ENCODE measurements at places on chromosomes 3 and 15.

GRCh38 chr3:125313060-125313635 is 62.0 kb downstream of the ZNF148 start:
- peak; percentile 35 for DNase-seq

DNA sequence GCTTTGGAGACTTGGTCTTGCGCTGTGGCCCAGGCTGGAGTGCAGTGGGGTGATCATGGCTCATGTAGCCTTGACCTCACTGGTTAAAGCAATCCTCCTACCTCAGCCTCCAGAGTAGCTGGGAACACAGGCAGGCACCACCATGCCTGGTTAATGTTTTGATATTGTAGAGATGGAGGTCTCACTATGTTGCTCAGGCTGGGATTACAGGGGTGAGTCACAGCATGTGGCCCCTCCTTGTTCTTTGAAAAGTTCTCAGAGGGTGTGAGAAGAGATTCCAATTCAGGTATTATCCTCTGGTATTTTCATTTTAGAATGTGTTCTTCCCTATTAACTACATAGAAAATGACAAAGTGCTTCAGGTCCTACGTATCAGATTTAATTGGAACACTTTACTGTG is 51.9 kb upstream of the RPL32 start:
- no peak for DNase-seq

GRCh38 chr3:10291641-10292040 is 1.1 kb downstream of the GHRL start:
- DNase-seq, result peak; percentile 68

GRCh38 chr3:119376758-119377157 is 82.6 kb downstream of the ARHGAP31 start:
- no peak for DNase-seq

DNA sequence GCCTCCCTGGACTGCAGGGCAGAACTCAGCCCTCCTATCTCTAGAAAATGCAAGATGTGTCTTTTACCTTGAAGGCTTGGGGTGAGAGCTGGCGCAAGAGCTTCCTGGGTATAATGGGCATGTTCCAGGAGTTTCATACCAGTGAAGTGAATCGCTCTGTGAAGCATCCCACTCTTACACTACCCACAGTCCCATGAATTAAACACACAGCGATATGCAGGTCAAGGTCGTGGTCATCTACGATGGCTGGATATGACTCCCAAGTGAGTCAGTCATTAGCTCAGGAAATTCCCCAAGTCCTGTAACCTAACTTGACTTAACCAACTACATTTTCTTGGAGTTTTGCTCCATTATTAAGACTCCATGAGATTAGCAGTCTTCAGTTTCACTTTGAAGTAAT is 439.7 kb downstream of the NTRK3 start:
- DNase-seq, result no peak

- no peak for DNase-seq
These were observed 310.3 kb downstream of the OXSM start for GRCh38 chr3:26100176-26100575.

- DNase-seq, result no peak
These were observed 2.5 kb downstream of the IL16 start for GRCh38 chr15:81199031-81199779.

DNA sequence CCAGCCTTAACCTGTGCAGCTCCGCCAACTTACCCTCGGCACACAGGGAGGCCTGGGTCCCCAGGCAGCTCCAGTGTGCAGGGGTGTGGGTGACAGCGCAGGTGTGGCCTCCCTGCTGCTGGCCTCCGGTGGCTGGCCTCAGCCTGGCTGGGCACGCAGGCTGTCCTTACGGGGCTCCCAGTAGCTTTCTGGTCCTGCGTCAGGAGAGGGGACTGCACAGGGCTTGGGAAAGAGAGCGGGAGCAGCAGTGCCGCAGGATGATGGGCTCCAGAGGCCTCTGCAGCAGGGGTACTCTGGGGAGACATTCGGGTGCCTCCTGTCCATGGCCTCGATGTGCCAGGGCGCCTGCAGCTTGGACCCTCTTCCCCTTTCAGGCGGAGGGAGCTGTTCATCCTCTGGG is 9.4 kb downstream of the APBA2 start:
- DNase-seq, result no peak

DNA sequence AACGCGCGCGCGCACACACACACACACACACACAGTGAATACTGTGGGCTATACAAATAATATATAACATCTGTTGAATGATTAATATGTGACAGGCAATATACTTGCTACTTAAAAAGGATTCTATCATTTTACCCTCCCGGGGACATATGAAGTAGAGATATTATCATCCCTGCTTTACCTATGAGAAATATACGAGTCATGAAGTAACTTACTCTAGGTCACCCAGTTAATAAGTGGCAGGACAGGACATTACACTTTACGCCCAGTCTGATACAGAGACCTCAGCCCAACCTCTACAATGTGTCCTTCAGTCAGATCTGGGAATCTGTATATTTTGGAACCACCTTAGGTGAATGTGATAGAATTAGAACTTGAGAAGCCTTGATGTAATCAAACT is 55.4 kb downstream of the CCDC54 start:
- peak; percentile 3 for DNase-seq

DNA sequence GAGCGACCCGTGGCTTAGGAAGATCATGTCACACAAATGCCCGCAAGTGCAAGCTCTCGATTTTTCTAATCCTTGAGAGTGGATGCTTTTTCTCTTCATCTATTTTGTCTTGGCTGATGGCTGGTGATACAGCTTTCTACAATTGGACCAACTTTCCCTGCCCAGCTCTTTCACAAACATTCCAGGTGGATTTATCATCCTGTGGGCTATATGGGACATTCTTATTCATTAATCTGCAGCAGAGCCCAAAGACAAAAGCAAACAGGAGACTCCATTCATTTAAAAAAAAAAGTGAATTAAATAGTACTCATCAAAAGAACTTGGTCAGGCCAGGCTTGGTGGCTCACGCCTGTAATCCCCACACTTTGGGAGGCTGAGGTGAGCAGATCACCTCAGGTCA is 14.2 kb upstream of the TSEN2 start:
- DNase-seq, result no peak

DNA sequence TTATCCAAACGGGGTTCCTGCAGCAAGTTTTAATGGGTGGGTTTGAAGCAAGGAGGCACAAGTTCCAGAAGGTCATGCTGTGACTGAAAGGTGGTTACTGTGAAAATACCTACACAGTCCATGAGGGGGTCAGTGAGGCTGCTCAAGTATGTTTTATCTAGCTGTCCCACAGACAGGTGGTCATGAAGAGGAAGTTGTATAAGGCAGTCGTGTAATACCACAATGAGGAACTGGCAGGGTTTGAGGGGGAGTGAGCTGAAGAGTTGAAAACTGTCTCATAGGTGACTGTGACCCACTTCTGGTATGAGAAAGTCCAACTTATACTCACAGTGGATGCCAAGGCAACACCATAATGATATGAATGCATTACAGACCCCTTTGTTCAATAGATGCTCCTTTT is 856.8 kb downstream of the OTOL1 start:
- peak; percentile 55 for DNase-seq

DNA sequence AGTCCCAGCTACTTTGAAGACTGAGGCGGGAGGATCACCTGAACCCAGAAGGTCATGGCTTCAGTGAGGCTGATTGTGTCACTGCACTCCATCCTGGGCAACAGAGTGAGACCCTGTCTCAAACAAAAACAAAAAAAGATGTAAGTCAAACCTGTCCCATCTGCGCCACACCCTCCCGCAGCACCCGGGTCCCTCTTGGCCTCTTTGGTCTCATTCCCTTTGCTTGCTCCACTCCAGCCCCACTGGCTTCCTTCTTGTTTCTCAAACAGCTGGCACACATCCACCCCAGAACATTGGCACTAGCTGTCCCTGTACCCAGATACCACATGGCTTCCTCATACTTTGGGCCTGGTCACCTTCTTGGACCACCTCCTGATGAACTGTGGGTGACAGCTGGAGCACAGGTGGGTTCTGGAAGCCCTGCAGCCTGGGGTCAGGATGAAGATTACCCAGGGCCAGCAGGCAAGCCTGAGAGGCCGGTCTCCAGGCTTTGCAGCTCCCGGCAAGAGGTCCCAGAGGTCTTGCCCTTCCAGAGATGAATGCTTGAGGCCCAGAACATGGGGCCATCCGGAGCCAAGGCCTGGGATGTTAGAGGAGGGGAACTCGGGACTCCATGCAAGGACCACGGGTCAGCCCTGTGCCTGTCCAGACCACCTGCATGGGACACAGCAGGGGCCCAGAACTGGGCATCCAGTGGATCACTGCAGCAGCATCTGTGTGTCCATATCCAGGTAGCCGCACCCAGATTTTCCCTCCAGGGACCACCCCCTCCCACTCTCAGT is 10.9 kb upstream of the GATA2 start:
- no peak for DNase-seq

DNA sequence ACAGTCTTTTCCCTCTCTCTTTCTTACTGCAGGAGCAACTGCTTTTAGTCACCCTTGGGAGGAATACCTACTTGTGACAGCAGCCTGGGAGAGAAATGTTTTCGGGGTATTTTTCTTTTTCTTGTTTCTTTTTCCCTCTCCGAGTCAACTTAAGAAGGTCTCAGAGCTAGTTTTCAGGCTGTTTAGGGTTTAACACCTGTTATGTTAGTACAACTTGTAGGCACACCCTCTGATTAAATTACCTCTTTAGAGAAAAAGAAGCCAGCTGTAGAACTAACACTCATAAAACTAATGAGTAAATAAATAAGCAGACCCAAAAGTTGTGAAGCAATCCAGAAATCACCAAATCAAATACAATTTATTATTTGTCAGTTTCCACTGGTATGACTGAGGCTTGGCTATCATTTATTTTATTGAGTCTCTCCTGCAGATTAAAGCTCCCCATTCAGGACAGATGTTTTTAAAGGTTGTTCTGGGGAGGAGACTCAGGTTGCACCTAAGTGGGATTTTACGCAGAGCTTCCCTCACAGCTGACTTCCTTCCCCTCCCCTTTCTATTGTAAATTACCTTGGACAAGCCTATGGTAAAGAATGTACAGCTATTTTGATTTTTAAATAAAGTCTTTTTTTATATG is 112.5 kb downstream of the FOXB1 start:
- DNase-seq, result no peak

GRCh38 chr3:21893242-21893641 is 142.2 kb upstream of the ZNF385D start:
- no peak for DNase-seq

- no peak for DNase-seq
These were observed 781.8 kb downstream of the ROBO1 start for GRCh38 chr3:78985981-78986380.

- no peak for DNase-seq
These were observed 363 bp downstream of the MAGI1 start for GRCh38 chr3:66038384-66038725.

DNA sequence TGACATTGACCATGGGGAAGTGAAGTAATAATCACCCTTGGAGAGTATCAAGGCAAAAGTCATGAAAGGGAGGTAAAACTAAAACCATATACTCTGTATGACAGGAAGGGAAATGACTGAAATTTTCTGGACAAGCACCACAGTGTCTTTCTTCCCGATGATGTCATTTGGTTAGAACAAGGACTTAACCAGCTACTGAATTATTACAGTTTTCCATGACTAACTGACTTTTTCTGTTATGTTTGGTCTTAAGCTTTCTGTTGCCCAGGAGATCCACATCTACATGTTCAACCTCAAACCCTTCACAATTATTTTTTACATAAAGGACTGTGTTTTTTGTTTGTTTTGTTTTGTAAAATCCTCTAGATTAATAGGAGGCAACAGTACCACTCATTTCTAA is 191.9 kb upstream of the IL12A start:
- DNase-seq, result no peak

- DNase-seq, result peak; percentile 4
These were observed 194.1 kb upstream of the KBTBD8 start for GRCh38 chr3:66803721-66804695.

DNA sequence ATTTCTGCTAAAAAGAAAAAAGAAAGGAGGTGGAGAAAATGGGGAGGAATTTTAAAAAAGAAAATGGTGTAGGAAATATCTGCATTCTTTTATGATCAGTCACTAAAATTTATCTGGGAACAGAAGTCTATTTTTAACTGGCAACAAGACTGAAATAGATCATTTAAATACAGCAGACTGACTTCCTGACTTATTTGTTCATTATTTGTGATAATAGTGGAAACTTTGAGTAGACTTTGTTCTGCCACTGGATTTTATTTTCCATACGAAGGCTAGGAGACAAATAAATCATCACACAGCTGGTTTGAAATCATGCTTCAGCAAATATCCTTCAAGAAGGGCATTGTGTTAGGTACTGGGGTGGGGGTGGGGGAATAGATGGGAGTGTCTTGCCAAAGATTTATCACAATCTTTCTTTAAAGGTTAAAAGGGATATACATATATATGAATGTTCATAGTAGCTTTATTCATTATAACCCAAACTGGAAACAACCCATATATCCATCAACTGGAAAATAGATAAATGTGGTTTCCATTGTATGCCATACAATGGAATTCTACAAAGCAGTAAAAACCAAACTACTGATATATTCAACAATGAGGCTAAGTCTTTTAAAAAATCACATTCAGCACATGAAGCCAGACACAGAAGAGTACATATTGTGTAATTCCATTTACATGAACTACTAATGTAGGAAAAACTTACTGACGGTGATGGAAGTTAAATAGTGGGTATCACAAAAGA is 4.7 kb upstream of the CLASP2 start:
- no peak for DNase-seq

GRCh38 chr15:40282147-40282868 is 556 bp downstream of the ANKRD63 start:
- DNase-seq, result peak; percentile 73

- no peak for DNase-seq
These were observed 100.3 kb downstream of the FSIP1 start for GRCh38 chr15:39682366-39682765.

DNA sequence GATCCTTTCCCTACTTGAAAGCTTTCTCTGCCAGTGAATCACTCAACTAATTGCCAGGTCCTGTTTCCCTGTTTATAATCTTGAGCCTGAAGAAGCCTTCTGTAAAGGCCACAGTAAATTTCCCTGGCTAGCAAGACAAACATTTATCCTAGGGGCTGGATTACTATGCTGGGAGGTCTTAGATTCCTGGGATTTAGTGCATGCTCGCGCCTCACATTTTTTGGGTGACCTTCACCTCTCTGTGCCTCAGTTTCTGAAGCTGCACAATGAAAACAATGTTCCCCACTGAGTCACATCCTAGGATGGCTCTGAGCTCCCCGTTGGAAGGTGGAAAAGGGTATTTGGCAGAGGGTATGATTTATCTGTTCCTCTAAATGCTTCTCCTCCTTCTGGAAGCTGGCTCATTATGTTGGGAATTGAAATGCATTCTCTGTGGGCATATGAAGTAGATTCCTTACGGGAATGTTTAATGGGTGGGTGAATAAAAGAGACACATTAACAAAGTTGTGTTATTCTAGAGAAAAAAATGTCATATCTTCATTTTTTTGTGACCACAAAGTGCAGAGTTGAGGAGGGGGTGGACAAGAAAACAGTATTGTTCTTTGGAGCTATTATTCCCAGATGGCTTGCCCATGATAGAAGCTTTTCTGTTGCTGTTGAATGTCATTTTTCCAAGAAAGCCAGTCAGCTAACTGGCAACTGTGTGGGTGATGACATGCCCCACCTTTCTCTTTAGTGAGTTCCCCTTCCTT is 32.4 kb downstream of the LSM3 start:
- no peak for DNase-seq

- DNase-seq, result peak; percentile 66
These were observed 79.8 kb upstream of the NR2E3 start for GRCh38 chr15:71730277-71731144.

- DNase-seq, result no peak
These were observed 56.3 kb downstream of the PPM1L start for GRCh38 chr3:160812304-160812703.
